ENCODE measurements at places on chromosomes 5 and 9. TPM values are rescaled to one million over a fixed set of nuclear protein-coding genes. Genes with fewer than 3 reads are reported as not detected.

Gene PCDHGB7
- 6.7 TPM for total RNA-seq

Gene NUDT12
- 10.3 TPM for total RNA-seq

Gene PCDHGA7
- 2.8 TPM for total RNA-seq

Gene GARIN3
- not detected for total RNA-seq

Gene ITK
- not detected for total RNA-seq

Gene CDK9
- 66.2 TPM for total RNA-seq

Gene CDX1
- 0.15 TPM for total RNA-seq

Gene EGFLAM
- 2.1 TPM for total RNA-seq

Gene SPATA31D4
- not detected for total RNA-seq

Gene PCDHGB2
- 1.6 TPM for total RNA-seq

Gene PFN3
- total RNA-seq, result not detected

Gene ORM2
- not detected for total RNA-seq

Gene NR2F1-AS1
- 24.2 TPM for total RNA-seq

Gene IL9
- total RNA-seq, result not detected

Gene ANXA2R
- total RNA-seq, result 1.4 TPM

Gene FASTKD3
- total RNA-seq, result 9.5 TPM

Gene PCDHGC4
- total RNA-seq, result 0.90 TPM

Gene FAM221B
- total RNA-seq, result not detected

Gene TTLL11
- total RNA-seq, result 2.9 TPM

Gene CAPSL
- total RNA-seq, result not detected

Gene CD72
- total RNA-seq, result 0.30 TPM

Gene MCC
- 96.2 TPM for total RNA-seq

Gene IL13
- not detected for total RNA-seq

Gene MCCC2
- total RNA-seq, result 15.6 TPM

Gene PCDHB2
- total RNA-seq, result 1.1 TPM
